ENCODE measurements at places on chromosomes 1 and 21.

GRCh38 chr1:185068341-185068740, 23.0 kb downstream of the RNF2 start:
- no peak for DNase-seq

DNA sequence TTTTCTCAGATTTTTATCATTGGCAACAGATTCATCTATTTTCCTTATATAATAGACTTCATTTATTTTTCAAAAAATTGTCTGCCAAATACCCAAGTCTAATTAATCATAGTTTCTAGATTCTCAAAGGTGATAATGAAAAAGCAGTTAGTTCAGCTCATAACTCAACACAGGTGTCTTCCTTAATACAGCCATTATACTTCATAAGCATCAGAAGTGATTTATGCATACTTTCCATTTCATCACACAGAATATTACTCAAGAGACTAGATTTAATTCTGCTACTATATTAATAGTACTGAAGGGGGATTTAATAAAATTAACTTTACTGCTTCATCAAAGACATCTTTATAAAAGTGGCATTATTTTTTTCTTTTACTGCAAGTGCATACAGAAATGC, 18.8 kb downstream of the SRSF11 start:
- no peak for DNase-seq

GRCh38 chr1:228838717-228839500, 103.6 kb downstream of the RHOU start:
- no peak for DNase-seq

DNA sequence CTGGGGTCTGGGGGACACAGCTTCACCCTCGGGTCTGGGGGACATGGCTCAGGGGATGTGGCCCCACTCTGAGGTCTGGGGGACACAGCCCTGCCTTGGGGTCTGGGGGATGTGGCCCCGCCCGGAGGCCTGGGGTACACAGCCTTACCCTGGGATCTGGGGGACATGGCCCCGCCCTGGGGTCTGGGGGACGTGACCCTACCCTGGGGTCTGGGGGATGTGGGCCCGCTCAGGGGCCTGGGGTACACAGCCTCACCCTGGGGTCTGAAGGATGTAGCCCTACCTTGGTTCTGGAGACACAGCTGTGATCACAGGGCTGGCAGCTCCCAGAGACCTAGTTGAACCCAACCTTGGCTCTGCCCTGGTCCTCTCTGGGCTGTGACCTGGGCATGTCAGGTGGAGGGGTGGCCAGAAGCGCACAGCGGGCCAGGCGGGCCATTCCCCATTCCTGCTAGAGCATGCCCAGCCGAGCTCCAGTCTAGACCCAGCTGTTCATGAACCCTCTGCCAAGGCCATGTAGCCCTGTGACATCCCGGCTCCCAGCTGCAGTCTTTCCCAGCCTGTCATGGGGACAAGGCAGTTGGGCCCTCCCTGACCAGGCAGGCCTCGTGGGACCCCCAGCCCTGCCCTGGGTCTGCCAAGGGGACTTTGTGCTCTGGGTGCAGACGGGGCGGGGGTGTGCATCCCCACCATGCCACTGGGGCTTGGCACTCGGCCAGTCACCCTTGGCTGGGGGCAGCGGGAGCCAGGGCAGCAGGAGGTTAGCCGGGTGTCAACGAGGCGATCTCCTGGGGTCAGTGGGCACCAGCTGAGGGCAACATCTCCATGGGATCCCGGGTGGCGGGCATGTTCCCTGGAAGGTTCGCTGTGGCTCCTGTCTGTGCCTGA, 43.9 kb downstream of the WNT9A start:
- no peak for DNase-seq

DNA sequence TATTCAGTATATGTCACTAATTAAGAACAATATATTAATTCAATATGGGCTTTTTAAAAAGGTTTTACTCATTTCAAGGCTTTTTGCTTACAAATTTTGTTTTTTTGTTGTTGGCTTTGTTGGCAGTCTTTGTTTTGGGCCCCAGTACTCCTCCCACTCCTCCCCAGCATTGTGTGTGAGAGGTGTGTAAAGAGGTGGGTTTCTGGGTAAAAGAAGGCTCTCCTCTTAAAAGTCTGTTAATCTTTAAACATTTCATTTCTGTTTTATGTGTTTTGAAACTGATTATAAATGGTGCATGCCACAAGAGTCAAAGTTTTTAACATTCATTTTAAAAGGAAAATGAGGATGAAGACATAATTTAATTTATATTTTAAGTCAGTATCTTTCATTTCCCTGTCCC, 79.6 kb downstream of the SASS6 start:
- no peak for DNase-seq

DNA sequence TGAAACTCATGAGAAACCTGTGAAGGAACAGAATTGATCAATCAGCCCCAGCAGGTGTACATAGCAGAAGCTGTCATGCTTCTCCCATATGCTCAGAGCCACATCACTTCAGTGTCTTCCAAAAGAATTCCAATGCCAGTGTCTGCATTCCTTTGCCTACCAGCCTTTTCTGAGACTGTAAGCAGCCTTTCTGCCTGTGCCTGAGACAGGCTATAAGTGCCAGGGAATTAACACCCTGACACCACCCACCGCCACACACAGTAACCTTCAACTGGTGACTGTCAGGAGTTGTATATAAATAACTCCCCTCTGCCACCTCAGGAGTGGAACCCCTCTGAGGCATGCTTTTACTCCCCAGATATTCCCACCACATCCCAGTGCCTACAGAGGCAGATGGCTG, 38.1 kb upstream of the SLAMF9 start:
- DNase-seq: no peak

- no peak for DNase-seq
Measured at GRCh38 chr1:162212713-162213112, 143.2 kb downstream of the NOS1AP start.

DNA sequence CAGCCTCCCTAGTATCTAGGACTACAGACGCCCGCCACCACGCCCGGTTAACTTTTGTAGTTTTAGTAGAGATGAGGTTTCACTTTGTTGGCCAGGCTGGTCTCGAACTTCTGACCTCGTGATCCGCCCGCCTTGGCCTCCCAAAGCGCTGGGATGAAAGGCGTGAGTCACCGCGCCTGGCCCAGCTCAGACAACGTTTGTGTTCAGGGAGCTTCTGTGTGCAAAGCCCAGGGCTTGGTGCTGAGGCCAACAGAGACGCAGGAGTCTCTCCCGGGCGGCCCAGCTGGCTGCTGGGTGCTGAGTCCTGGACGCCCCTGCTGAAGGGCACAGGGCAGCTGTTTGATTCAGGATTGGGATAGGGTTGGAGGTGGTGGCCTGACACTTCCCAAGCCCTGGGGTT, 3.0 kb downstream of the PRKCZ start:
- no peak for DNase-seq

- DNase-seq: no peak
Measured at GRCh38 chr1:9892563-9893528, 17.2 kb downstream of the CTNNBIP1 start.

DNA sequence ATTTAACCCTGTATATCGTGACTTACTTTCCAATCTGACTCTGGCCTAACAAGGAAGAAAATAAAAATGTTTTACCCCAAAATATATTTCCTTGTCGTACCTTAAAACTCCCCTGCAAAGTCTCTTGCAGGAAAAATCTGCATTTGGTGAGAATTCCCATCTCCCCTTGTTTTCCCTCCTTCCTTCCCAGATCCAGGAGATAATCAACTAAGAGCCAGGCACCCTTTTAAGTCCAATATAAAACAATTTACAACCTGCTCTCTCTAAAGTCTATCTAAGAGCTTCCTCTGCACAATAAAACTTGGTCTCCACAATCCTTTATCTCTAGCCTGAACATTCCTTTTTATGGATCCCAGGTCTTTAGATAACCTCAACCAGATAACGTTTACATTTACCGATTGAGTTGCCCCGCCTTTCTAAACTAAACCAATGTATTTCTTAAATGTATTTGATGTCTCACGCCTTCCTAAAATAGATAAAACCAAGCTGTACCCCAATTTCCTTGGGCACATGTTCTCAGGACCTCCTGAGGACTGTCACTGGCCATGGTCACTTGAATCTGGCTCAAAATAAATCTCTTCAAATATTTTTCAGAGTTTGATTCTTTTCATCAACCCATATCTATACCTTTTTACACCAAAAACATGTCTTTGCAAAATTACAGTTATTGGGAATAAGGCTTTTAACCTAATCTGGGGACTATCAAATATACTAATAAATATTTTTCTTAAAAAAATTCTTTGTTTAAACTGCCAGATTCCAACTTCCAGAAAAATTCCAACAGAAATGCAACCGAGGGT, 993 bp downstream of the DDX59 start:
- DNase-seq: no peak

DNA sequence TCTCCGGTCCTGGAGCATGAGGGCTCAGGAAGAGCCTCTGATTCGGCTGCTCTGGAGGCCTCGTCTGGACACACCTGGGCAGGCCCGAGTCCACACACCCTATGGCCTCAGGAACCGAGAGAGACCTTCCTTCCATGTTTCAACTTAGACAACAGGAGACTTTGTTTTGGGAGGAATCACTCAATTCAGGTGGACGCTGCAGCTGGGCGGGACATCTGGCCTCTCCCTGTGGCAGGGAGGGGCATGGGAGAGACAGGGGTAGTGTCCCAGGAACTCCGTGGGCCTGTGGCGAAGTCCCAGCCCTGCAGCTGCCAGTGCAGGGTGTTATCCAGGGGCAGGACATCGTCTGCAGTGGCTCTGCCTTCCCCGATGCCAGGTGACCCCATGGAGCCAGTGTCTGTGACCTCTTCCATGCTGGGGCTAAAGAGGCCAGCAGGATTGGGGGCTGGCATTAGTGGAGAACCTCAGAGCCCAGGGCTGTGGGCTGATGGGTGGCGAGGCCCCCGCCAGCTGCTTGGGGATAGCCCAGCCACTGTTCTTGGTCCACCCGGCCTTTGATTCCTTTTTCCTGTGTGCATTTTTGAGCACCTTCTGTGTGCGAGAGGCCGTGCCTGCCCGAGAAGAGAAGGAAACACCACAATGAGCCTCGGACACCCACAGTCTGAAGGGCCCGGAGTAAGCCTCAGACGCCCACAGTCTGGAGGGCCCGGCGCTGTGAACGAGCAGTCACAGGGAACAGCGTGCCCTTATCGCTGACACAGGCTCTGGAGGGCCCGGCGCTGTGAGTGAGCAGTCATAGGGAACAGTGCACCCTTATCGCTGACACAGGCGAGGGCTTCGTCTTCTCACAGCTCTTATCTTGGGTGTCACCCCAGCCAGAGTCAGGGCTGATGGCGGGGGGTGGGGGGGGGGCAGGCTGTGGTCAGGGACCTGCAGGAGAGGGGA, 6.2 kb downstream of the COL18A1 start:
- DNase-seq: no peak

GRCh38 chr21:32468681-32469111, 56.2 kb downstream of the EVA1C start:
- DNase-seq: no peak

DNA sequence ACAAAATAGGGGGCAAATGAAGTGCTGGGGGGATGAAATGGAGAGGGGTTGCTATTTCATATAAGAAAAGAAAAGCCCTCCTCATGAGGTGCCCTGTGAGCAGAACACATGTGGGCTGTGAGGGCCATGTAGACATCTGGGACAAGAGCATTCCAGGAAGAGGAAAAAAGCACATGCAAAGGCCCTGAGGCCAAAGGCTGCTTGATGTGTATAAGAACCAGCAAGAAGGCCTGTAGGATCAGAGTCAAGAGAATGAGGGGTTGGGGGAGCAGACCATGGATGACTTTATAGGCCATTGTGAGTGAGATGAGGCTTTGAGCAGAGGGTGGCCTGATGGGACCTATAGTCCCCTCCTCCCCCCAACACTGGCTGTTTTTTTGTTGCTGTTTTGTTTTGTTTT, 7.7 kb upstream of the RAB4A start:
- DNase-seq: no peak
